ENCODE measurements at places on chromosomes 11 and 22.

- no peak for DNase-seq
These were observed 86.5 kb upstream of the E2F8 start for GRCh38 chr11:19327280-19327679.

DNA sequence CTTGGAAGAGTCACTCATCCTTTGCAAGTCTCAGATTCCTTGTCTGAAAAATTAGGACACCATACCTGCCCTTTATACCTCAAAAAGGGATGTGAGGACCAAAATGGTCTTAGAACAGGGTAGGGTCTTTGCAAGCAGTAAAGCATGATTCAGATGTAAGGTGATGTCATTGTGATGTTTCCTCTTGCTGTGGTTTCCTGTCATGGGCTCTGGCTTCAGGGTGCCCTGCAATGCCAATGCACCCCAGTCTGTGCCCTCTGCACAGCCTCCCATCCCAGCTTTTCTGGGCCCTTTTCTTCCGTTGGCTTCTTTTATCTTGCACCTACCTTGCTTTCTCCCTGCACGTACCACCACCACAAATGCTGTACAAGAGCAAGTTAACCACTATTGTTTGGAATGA, 87.8 kb upstream of the NNMT start:
- DNase-seq: no peak

DNA sequence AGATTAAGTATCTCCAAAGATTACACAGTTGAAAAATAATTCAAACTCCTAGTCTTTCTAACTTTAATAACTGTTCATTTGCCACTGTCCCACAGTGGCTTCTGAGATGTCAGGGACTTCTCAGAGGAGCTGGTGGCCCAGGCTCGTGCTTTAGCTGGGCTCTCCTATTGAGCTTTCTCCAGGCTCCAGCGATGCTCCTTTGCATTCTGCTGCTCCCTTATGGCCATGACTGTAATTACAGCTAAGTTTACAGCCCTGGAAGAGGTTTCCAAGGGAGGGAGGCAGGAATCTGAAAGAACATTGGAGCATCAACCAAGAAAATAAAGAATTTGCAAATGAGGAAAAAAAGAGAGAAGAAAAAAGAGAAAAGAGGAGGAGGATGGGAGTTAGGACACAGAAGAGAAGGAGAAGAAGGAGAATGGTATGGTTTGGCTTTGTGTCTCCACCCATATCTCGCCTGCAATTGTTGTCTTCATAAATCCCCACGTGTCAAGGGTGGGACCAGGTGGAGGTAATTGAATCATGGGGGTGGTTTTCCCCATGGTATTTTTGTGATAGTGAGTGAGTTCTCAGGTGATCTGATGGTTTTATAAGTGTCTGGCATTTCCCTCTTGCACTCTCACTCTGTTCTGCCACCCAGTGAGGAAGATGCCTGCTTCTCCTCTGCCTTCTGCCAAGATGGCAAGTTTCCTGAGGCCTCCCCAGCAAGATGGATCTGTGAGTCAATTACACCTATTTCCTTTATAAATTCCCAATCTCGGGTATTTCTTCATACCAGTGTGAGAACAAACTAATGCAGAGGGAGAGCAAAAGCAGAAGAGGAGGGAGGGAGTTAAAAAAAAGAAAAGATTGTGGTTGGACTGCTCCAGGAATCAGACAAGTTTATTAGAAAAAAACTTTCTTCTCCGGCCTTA, 857.0 kb downstream of the KCNA4 start:
- DNase-seq: peak; percentile 57

- no peak for DNase-seq
These were observed 29.3 kb downstream of the FAT3 start for GRCh38 chr11:92253945-92254344.

- DNase-seq: no peak
These were observed 77.7 kb downstream of the PTPRJ start for GRCh38 chr11:48058064-48058463.

DNA sequence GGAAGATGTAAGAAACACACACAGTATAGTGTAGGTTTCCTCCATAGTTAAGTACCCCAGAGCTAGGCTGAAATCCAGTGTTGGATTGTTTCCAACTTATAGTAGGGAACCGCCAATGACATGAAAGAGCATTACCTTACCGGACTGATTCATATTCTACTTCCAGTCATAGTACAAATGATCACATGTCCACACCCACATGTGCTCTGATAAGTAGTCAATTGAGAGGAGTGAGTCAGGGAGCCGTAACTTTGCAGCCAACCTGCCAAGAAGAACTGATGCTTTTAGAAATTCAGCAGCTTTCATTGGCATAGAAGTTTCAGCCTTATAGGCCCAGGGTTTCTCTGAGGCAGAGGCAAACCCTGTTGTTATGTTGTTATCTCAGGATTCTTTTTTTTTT, 240.6 kb downstream of the ETS1 start:
- DNase-seq: no peak

DNA sequence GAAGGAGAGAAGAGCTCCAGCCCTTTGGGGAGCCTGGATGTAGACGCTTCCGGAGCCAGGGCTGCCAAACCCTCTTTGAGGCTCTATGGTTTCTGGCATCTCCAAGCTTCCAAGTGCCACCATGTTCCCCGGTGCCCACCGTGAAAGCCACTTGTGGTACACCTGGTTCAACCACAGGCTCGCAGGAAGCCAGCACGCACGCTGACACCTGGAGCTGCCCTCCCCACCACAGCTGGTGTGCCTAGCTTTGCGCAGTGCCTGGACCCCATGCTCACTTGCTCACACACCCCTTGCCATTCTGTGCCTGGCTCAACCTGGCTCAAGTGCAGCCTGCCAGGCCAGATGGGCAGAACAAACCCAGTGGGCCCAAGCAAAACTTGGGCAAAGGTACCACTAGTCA, 831.4 kb downstream of the DLG2 start:
- no peak for DNase-seq

DNA sequence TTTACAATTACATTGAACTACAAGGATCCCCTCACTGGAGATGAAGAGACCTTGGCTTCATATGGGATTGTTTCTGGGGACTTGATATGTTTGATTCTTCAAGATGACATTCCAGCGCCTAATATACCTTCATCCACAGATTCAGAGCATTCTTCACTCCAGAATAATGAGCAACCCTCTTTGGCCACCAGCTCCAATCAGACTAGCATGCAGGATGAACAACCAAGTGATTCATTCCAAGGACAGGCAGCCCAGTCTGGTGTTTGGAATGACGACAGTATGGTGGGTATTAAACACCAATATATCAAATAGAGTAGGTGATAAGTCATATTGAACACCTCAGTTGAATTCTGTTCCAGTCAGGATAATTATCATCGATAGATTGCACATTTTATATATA, 4.4 kb downstream of the FBXO7 start:
- no peak for DNase-seq

DNA sequence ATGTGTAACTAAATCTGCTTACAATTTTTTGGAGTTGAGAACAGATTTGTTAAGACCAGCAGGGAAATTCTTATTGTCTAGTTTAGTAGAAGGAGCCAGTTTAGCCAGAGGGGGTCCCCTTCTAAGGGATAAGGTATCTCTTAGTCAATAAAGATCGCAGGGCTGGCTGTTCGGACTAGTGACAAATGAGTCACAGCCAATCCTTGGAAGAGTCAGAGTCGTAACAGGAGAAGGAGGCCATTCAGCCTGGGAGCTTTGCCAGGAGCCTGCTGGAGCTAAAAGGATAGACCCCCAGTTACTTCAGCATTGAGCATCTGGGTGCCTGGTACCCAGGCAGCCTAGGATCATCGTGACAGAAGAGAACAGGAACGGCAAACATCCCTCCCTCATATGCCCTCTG, 191.6 kb upstream of the ARHGAP20 start:
- DNase-seq: no peak

DNA sequence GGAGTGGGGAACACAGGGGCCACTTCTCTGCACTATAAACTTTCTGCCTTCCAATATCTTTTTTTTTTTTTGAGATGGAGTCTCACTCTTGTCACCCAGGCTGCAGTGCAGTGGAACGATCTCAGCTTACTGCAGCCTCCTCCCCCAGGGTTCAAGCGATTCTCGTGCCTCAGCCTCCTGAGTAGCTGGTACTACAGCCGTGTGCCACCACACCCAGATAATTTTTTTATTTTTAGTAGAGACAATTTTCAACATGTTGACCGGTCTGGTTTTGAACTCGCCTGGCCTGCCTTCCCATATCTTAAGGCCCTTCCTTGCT, 1.7 kb downstream of the SLC3A2 start:
- no peak for DNase-seq

- no peak for DNase-seq
These were observed 39.8 kb upstream of the MTNR1B start for GRCh38 chr11:92929653-92930052.
